ENCODE measurements at places on chromosomes 13 and 19.

GRCh38 chr13:85527316-85527715 is 271.9 kb downstream of the SLITRK6 start:
- DNase-seq, result no peak

DNA sequence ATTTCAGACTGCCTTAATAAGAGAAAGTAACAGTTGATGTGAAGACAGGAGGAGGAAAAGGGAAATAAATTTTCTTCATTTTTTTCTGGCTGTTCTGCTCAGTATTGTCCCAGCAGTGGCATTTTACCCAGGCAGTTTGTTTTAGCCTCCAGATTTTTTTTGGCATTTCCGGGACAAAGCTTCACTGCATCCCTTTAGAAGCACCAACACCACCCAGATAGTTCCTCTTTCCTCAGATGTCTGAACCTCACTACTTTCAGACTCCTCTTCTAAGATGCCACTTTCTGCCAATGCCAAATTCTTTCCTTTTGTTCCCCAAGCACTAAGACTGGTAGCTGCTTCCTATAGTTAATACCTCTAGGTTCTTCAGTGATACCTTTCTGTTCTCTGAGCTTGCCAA is 480.1 kb upstream of the SLC10A2 start:
- DNase-seq, result no peak

DNA sequence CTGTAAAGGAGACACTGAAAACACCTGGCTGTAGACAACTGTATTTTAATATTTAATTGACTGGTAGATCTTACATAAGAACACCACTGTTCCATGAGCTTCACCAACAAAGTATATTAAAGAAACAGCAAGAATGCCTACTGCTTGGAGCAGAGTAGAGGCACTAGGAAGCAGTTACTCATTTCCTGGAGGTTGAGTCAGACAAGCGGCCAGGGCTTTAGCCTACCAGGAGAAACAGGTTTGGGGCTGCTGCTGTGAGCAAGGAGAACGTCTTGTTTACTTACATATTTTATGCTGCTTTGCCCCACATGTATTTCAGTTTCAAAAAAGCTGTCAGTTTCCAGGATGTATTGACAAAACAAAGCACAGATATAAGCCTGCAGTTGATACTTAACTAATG is 33.4 kb downstream of the ALG5 start:
- no peak for DNase-seq

DNA sequence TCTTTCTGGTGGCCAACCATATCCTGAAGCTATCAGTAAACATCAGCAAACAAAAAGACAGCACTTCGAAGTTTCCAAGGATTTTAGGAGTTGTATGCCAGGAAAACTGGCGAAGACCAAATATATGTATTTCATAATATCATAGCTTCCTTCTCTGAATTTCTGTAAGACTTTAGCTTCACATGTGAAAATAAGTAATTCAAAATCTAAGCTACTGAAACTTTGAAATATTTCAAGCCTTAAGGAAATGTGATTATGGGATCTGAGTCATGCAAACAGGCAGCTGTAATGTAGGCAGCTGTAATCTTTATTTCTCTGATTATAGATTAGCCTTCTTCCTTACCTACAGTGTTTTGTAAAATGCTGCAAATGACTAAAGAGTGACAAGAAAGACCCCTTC is 70.7 kb upstream of the ANKRD10 start:
- DNase-seq, result no peak

GRCh38 chr19:8423817-8424223 is 10.7 kb downstream of the MARCHF2 start:
- peak; percentile 95 for DNase-seq

DNA sequence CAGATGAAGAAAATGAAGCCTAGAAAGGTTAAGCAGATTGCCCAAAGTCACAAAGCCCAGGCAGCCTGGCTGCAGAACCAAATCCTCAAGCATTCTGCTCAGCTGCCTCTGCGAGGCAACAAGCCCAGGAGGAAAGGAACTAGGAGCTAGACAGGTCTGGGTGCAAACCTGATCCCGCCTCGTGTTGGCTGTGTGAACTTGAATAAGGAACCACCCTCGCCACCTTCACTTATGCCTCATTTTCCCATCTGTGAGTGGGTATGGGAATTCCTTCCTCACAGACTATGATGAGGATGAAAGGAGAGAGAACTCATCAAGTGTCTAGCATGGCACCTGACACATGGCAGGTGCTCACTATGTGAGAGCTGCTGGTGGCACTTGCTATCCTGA is 6.6 kb downstream of the SMG9 start:
- no peak for DNase-seq

- no peak for DNase-seq
Measured at GRCh38 chr13:55000043-55000442, 1971.4 kb downstream of the OLFM4 start.

DNA sequence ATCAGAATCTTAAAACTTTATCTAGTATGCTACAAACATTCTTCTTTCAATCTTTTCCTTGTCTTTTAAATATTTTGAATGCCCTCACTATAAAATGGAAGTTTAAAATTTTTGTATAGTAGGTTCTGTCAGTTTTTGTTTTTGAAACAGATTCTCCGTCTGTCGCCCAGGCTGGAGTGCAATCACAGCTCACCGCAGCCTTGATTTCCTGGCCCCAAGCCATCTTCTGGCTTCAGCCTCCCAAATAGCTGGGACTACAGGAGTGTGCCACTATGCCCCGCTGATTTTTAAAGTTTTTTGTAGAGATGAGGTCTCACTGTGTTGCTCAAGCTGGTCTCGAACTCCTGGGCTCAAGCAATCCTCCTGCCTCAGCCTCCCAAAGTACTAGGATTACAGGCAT is 20.7 kb downstream of the PHF11 start:
- no peak for DNase-seq

DNA sequence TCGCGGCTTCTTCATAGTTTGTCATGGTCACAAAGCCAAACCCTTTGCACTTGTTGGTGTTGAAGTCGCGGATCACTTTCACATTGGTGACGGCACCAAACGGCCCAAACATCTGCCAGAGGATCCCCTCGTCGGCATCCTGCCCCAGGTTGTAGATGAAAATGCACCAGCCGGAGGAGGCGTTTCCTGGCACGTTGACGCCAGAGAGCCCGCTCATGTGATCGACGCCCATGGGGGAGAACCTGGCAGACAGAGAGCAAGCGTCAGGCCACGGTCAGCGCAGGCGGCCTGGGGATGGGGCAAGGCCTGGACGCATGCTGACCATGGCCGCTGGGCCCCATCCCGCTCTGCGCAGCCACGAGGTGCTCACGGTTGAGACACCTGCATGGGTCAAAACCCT is 20.1 kb upstream of the TIMM44 start:
- no peak for DNase-seq

GRCh38 chr13:37772644-37773043 is 96.9 kb downstream of the TRPC4 start:
- no peak for DNase-seq

DNA sequence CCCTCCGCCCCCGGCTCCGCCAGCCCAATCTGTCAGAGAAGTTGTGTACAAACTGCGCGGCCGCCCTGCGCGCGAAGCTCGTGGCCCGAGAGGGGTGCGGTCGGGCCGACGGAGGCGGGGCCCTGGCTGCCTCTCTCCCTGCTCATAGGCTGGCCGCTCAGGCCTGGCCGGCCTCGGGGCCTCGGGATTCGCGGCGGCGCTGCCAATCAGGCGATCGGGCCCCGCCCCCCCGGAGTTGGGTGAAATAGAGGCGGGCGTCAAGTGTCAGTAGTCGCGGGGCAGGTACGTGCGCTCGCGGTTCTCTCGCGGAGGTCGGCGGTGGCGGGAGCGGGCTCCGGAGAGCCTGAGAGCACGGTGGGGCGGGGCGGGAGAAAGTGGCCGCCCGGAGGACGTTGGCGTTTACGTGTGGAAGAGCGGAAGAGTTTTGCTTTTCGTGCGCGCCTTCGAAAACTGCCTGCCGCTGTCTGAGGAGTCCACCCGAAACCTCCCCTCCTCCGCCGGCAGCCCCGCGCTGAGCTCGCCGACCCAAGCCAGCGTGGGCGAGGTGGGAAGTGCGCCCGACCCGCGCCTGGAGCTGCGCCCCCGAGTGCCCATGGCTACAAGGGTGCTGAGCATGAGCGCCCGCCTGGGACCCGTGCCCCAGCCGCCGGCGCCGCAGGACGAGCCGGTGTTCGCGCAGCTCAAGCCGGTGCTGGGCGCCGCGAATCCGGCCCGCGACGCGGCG is at the start of gene KLF5:
TSS of gene KLF5 (plus strand) at position 270 of the 724 bp plus-strand sequence. CDS start at position 593, 323 bp downstream.
- DNase-seq, result peak; percentile 99

Measured in vagina (tissue), 2 donors.